HL-60 (cell line): ENCODE measurements at places on chromosomes 13 and 19.

GRCh38 chr13:20882206-20882605 is 20.3 kb downstream of the XPO4 start:
- no peak for DNase-seq

DNA sequence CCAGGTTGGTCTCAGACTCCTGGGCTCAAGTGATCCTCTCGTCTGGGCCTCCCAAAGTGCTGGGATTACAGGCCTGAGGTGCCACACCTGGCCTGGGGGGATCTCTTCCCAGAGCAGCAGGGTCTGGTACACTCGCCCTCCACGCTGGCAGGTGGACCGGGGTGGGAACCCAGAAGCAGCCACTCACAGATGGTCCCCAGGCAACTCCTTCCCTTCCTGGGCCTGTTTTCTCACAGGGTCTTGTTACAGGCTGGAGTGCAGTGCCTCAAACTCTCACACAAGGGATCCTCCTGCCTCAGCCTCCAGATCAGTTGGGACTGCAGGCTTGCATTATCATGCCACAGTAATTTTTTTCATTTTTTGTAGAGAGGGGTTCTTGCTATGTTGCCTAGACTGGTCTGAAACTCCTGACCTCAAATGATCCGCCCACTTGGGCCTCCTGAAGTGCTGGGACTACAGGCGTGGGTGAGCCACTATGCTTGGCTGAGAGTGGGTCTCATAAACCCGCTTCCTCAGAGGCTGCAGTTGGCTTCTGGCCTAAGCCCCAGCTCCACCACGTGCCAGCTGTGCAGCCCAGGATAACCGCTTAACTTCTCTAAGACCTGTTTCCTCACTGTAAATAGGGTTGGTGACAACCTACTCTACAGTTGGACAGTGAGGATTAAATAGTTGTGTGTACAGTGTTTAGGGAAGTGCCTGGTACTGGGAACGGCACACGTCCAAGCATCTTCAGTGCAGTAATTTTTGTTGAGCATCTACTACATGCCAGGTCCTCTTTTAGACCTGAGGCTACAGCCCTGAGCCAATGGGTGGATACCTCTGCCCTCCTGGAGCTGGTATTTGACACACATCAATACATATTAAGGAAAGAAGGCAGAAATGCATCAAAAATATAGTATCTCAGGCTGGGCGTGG is 871 bp upstream of the CCER2 start:
- peak; percentile 36 for DNase-seq

GRCh38 chr13:76148926-76149325 is 512.8 kb downstream of the LMO7 start:
- no peak for DNase-seq

- DNase-seq: peak; percentile 15
Observed at GRCh38 chr13:28623782-28624706, 34.9 kb upstream of the POMP start.

DNA sequence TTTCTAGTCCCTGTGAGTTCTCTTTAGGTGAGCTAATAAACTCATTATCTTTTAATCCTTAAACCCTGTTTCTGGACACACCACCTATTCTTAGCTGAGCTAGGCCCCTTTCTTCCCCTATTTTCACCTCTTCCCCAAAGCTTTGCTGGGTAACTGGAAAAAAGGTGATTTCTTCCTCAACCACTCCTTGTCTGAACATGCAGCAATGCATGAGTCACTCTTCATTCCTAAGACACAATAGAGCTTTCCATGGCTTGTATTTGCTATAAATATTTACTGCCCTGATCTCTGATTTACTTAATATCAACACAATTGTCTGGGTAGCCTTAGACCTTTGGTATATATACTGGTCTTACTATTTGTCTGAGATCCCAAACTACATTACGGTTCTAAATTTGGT is 370.9 kb downstream of the KLF5 start:
- no peak for DNase-seq

- no peak for DNase-seq
Observed at GRCh38 chr19:8302357-8302691, 5.8 kb downstream of the CD320 start.

- no peak for DNase-seq
Observed at GRCh38 chr19:11102944-11103343, 13.7 kb downstream of the LDLR start.

GRCh38 chr19:30669329-30670010 is 297.3 kb downstream of the ZNF536 start:
- DNase-seq: no peak

DNA sequence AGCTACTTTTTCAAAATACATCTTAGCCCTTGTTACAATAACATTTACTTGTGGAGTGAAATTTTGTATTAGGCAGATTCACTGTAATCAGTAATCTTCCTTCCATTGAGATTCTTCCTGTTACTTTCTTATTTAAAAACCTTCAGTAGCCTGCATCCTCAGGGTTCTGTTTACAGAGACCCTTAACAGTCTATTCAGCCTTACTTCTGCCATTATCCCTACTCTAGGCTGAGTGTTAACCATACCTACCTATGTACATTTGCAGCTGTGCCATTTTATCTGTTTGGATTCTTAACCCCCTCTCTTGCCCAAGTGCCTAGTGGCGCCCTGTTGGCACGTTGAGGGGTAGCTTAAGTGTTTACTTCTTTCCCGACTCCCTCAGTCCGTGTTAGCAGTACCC is 71.9 kb downstream of the LRCH1 start:
- no peak for DNase-seq

DNA sequence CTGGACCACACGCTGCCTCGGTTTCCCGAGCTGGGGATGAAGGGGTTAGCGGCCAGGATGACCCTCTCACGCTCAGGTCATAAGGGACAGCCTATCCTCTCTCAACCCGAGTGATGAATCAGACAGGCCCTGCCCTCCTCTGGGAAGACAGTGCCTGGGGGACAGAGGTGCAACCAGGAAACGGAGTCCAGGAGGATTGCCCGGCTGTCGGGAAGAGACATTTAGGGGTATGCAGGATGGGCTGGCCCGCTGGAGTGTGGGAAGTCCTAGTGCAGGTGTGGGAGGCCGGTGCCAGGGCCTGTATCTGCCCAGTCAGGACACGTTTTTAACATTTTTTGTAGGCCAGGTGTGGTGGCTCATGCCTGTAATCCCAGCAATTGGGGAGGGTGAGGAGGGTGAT is 8.3 kb downstream of the LSM7 start:
- no peak for DNase-seq

- DNase-seq: no peak
Observed at GRCh38 chr13:75430436-75431209, 51.3 kb downstream of the TBC1D4 start.

DNA sequence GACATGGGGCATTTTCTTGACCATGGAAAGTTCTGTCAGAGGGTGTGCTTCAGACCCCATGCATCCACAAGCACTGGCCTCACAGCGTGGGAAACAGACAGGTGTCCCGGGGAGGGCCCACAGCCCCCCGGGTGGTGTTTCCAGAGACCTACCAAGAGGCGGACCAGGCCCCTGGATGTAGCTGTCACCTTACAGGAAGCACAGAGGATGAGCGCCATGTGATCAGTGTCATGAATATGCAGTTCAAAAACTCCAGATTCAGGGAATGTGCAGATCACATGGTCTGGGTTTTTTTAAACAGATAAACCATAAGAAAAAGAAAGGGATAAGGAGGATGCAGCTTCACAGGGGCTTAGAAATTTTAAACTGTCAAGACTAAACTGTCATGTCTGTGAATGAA is 61.0 kb upstream of the SPATA13 start:
- no peak for DNase-seq

DNA sequence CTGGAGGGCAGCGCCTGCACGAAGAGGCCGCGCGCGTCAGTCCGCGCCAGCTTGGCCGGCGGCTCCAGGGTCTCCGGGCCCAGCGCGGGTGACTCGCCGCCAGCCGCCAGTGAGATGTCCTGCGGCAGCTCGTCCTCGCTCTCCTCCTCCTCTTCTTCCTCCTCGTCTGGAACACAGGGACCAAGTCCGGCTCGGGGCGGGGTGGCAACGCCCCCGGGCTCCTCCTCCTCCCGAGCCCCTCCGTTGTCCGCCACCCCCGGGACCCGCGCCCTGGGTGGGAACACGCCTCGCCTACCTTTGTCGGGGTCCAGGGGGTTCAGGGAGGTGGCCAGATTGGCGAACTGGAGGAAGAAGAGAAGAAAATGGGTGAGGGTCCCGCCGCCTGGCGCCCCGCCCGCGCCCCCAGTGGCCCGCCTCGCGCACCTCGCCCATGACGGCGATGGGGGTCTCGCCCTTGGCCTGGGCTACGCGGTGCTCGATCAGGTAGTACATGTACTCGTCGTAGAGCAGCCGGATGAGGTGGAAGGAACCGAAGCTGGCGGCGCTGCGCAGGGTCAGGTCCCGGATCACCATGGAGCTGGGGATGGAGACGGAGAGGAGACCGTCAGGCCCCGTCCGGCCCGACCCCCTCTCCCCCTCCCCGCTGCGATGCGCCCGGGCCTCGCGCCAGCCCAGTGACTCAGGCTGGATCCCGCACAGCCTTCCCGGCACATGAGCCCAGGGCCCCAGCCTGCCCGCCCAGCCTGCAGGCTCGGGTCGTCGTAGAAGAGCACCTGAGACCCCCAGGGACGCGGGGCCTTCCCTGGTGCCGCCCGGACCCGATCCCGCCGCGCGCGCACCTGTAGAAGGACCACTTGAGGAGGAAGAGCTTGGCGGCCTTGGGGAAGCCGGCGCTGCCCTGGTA is 10.6 kb downstream of the DCAF15 start:
- DNase-seq: no peak

DNA sequence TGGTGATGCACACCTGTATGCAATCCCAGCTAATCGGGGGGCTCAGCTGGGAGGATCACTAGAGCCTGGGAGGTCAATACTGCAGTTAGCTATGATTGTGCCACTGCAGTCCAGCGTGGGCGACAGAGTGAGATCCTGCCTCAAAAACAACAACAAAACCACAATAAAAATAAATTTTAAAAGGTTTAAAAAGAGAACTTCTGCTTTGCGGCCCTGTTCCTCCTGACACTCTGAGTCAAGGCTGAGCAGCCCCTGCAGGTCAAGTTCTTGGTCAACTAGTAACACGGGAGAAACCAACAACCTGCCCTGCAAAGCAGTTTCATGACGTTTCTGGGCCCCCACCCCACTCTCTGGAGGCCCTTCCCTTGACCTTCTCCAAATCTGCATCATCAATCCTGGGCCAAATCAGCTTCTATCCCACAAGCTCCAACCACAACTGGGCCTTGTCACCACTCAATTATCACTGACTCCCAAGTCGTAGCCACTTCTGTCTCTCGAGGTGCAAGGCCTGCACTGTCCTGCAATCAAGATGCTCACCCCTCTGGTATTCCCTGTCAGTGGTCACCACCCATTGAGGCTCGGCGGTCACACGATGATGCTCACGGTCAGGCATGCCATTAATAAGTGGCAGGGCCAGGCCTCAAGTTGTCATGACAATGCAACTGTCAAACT is 7.5 kb downstream of the ELAVL1 start:
- no peak for DNase-seq

DNA sequence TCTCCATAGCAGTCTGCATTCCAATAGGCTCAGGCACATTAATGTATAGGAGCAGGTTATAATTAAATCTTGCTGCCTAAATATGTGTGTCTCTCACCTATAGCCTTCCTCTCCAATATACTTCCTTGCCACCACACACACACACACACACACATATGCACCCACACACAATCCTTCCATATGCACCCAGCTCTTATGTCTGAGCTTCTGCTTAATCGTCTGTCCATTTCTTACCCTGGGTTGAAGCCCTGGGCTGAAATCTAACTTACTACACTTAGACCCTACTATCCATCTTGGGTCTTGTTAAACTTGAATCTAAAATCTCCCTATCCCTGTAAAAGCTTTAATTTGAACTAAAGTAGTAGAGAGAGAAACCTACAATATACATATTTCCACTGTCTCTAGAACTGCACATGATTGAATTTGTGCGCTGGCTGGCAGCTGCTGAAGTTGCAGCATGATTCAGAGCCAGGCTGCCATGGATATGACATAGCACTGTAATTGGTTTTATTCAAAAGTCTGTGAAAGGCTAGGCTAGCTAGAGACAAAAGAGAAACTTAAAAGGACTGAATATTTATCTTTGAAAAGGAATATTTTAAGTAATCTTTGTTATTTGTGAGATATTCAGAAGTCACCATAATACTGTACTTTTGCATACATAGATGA is 25.7 kb upstream of the FREM2 start:
- DNase-seq: no peak

DNA sequence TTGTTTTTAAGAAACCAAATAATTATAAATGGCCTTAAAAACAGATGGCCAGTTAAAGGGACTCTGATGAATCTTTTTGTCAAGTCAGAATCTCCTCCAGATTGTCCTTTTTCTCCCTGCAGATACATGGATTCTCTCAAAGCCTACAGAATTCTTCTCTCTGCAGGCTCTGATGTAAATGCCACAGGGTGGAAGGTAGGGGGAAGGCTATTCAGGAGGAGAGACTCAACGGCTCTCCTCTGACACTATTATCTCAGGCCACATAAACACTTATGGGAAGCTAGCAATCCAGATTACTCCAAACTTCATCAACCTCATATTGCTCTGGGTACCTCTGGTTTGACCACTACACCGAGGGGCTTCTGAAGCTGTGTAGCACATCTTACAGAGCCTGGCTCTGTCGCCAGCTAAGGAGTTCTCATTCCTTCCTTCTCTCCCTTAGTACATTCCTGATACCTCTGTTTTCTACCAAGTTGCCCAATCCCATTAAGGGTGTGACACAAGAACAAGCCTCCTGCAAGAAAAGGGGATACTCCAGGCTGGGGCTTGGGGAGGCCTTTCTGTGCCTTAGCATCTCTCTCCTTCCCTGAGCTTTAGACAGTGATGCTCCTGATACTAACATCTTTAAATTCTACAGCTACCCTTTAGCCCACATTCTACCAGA is 14.9 kb downstream of the LCP1 start:
- DNase-seq: no peak

GRCh38 chr13:37345869-37346268 is 240.4 kb upstream of the CSNK1A1L start:
- DNase-seq: no peak

DNA sequence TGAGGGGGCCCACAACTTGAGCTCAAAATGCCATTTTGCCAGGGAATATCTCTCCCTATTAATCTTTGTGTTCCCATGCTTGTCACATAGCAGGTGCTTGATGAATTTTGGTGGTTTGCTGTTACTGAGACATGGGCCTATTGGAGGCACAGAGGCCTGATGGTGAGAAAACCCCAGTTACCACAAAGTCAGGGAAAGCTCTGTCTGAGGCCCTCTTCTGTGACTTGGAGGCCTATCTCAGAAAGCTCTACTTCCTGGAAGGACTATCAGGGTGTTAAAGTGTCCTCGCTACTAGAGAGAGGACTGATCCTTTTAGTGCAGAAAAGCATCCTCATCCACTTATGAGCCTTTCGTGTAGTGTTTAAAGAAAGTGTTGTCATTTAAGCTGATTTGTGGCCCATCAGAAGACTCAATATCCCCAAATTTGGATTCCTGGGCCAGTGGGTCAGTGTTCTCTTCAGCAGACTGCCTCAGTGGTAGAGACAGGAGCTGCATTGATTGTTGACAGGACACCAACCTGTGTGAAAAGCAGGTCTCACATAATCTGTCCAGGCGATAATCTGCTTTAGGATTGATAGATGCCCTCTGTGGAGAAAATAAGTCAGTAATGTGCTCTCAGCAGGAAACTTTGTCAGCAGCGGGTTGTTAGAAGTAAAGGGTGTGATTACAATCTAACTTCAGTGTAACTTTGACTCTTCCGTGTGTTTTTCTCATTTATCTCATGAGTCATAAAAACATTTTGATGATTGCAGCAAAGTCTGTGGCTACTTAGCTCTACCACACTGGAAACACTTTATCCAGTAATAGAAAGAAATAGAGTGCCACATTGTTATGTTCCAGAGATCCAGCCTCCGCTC is 121.0 kb downstream of the AKAP11 start:
- DNase-seq: no peak
